ENCODE measurements at places on chromosomes 12 and 14.

DNA sequence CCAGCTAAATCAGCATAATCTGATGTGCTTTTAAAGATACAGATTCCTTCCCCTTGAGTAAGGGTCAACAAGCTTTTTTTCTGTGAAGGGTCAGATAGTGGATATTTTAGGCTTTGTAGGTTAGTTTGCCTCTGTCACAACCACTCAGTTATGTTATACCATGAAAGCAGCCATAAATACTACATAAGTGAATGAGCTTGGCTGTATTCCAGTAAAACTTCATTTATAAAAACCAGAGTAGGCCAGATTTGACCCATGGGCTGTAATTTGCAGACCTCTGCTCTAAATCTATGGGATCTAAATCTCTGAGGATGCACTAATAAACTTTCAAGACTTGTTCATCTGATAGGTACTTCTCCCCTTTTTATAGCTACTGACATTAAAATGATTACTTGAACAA lies 47.7 kb downstream of the LEMD3 start:
- no peak for DNase-seq

- DNase-seq: no peak
Measured at GRCh38 chr12:28517101-28517500, 326.8 kb downstream of the CCDC91 start.

DNA sequence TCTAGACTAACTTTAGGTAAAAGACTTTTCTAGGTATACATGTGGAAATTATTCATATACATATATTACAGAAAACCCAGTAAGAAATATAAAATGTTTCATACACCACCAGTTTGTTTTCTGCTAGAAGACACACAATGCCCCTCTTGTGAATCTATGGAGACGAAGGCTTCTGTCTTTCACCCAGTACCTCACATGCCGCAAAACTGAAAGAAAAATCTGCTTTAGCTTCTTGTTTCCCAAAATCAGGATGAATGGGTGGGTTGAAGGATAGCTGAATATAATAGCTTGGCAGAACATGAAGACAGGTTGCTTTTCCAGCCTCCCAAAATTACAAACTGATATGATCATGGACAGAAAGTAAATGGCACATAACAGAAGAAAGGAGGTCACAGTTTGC lies 1.3 kb downstream of the TAS2R30 start:
- DNase-seq: no peak

- no peak for DNase-seq
Measured at GRCh38 chr12:124210991-124211577, 83.8 kb upstream of the RFLNA start.

- no peak for DNase-seq
Measured at GRCh38 chr12:45975506-45975905, 14.9 kb downstream of the SCAF11 start.

DNA sequence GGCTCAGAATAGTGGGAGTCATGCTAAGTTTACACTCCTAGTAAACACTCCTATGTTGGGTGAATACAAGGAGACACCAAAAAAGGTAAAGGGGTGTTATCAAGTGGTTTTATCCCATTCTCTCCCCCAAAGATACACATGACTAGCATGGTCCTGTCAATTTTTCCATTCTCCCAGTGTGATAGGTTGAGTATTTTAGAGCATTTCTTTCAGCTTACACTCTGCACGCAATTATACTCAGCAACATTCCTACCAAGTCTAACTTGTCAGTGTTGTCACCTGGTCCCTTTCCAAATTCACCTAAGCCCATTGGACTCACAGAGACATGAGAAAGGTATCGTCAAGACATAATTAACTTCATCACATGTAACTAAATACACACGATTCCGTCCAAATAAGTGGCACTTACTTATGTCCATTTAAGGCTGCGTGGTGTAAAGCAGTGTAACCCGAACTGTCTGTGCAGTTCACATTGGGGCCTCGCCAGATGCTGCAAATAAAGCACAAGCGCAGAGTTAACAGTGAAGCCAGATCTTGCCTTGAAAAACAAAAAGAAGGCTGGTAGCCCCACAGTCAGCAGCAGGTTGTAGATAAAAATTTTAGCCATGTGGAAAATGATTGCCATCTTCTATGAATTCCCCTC lies 159.7 kb downstream of the ANKS1B start:
- no peak for DNase-seq

GRCh38 chr12:49294086-49294803 lies 702 bp upstream of the PRPH start:
- no peak for DNase-seq

GRCh38 chr14:78737601-78738000 lies 567.4 kb downstream of the NRXN3 start:
- DNase-seq: no peak

GRCh38 chr14:103524002-103524935 lies 1.6 kb upstream of the CKB start:
- no peak for DNase-seq

- DNase-seq: no peak
Measured at GRCh38 chr14:53156238-53156637, 3.1 kb upstream of the DDHD1 start.

DNA sequence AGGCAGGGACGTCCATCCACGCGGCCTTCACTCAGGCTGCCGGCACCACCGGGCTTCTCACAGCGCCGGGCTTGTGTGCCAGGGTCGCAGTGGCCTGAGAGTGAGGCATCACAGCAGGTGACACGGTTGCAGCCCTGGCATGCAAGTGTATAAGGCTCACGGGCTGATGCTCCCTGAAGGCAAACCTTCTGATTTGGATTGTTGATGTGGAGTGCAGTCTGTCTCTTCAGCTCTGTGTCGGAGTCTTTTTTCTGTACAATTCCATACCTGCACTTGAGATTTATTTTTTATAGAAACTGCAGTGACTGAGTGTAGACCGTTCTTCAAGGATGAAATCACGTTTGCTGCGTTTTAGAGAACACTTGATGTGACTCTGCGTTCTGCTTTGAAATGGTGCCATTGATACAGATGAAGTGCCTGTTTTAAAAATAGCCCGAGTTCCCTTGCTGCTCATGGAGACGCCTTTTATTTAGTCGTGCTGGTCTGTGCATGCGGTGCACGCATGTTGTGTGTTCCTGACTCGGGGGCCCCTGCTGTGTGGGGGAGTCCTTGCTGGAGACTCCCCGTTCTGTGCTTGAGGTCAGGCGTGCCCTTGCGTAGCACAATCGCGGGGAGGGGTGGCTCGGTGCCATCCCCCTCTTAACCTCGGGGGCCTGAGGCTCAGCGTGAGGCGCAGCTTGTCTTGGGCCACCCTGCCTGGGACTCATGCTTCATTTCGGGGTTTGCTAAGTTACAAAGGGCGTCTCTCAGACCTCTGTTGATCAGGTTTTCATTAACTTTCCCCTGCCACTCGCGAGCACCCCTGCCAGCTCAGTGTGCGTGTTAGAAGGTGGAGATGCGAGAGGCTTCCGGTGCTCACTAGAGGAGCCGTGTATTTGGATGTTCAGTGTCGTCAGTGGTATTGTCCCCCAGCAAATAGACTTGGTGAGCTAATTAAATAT lies 21.6 kb upstream of the AMN start:
- DNase-seq: peak; percentile 17

DNA sequence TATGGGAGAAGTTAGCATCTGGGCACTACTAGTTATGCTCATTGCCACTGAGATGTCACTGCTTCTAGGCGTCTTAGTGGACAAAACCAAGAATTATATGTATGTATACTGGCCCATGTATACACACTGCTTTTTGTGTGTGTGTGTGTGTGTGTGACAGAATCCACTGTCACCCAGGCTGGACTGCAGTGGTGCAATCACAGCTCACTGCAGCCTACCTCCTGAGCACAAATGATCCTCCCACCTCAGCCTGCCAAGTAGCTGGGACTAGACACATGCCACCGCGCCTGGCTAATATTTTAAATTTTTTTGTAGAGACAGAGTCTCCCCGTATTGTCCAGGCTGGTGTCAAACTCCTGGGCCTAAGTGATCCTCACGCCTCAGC lies 25.2 kb downstream of the LIMA1 start:
- DNase-seq: no peak

GRCh38 chr14:98345161-98345560 lies 926.8 kb downstream of the BCL11B start:
- no peak for DNase-seq

GRCh38 chr14:95463171-95463901 lies 53.1 kb downstream of the SYNE3 start:
- peak; percentile 56 for DNase-seq

GRCh38 chr12:26853303-26854030 lies 20.5 kb upstream of the ITPR2 start:
- DNase-seq: peak; percentile 76

DNA sequence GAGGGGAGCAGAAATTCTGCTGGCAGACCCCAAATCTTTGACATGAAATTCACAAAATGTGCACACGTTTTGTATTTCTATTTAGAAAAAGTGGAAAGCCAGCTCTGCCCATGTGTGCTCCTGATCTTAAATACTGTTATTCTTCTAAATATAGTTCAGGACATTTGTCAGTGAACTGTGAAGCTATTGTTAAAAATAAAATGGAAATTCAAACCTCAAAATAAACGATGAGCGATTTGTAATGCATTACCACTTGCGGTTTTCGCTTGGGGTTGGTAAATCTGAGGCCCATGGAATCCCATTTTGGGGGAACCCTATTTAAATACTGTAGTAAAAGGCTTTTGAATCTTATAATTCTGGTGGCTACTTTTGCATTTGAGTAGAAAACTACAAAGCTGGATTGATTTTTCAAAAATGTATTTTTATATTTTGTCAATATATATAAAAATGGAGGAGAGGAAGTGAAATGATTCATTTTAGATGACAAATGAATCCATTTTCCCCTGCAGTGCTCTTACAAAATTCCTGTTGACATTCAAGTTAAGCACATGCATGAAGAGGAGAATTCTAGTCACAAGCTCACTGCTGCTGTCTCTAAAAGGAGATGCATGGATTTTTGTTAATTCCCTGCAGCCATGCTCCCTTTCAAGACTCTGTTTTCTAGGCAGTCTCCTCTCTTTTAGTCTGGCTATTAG lies 47.1 kb downstream of the FLRT2 start:
- no peak for DNase-seq

DNA sequence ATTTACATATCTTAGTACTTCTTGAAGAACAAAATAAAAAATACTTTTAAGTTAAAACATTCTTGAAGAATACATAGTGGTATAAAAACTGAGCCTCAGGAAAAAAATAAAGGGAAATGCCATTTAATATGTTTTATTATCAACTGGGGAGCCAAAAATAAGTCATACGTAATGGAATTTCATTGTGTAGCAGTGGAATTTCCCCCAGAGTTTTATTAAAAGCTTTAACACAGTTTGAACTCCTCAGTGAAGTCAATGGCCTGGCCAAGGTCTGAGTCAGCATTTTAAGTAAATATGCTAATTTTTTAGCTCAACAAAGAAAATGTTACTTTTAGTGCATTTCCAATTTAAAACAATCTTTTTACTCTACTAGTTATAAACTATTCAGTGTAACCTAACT lies 350.1 kb upstream of the ATP2B1 start:
- DNase-seq: no peak

DNA sequence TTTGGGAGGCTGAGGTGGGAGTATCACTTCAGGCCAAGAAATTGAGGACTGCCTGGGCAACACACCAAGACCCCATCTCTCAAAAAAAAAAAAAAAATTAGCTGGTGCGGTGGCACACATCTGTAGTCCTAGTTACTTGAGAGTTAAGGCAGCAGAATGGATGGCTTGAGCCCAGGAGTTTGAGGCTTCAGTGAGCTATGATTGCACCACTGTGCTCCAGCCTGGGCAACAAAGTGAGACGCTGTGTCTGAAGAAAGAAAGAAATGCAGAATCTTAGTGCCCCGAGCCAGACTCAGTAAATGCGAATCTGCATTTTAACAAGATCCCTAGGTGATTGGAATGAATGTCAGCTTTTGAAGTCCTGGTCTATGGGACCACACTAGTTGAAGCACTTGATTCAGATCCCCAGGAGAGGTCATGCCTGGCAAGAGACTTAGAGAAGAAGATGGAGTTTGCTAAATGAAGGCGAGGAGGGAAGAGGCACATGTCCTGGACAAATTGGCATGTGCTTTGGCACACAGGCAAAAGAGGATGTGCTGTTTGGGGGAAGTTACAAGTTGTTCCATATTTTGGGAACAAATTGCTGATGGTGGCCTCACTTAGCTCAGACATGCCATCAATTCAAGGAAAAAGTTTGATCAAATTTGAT lies 56.6 kb downstream of the DRAM1 start:
- no peak for DNase-seq

DNA sequence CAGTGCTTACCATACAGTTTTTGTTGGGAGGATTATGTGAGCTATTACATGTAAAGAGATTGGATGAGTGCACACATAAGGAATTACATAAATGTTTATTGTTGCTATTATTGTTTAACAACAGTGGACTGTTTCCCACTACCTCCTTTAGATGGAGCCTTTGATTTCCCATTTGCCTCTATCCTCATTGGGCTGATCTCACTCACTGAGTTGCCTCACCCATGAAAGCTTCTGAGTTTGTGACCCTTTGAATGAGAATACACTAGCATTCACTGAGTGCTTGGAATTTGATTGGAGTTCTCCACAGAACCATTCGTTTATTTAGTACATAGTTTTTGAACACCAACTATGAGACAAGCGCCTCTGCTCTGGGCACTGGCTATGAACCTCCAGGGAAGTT lies 121.0 kb downstream of the HELB start:
- no peak for DNase-seq

DNA sequence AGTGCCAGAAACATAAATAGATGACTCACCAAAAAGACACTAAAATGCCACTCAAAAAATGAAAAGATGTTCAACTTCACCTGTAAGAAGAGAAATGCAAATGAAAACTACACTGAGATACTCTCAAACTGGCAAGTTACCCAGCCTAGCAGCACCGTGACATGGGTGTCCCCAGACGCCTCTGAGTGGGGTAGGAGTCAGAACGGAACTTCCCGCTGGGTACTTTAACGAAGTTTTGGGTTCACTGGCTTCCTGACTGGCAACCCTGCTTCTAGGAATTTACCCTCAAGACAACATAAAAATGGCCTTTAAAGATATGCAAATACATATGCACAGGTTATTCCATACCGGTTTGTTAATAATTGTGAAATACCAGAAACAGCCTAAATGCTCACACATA lies 52.6 kb downstream of the RIMBP2 start:
- DNase-seq: no peak

GRCh38 chr12:129606239-129606638 lies 297.6 kb downstream of the TMEM132D start:
- DNase-seq: no peak

GRCh38 chr12:3092764-3093163 lies 15.6 kb downstream of the TSPAN9 start:
- no peak for DNase-seq

DNA sequence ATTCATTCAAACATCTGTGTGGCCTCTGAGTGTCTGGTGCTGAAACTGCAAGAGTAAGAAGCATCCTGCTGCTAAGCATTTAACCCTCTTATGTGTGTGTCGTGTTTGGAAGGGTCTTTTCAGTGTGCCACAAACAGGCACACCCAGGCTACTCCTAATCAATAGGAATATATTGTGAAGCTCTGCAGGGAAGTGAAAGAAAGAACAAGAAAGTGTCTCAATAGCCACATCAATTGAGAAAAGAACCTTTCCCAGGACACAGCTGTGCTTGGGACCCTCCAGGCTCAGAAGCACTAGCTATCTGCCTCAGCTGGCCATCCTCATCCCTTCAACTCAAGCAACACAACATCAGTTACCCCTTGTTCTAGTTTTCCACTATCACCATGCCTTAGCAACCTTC lies 13.4 kb upstream of the KRAS start:
- DNase-seq: no peak

- DNase-seq: no peak
Measured at GRCh38 chr12:69052613-69053408, 119.8 kb upstream of the CPM start.
